NCI-H460 (cell line): ENCODE measurements at places on chromosomes 4 and X.

GRCh38 chr4:95263960-95264359, 284.8 kb downstream of the UNC5C start:
- DNase-seq, result no peak

GRCh38 chrX:114178126-114178525, 405.8 kb upstream of the HTR2C start:
- DNase-seq, result no peak

- no peak for DNase-seq
Observed at GRCh38 chrX:15645266-15645665, 19.3 kb downstream of the CLTRN start.

DNA sequence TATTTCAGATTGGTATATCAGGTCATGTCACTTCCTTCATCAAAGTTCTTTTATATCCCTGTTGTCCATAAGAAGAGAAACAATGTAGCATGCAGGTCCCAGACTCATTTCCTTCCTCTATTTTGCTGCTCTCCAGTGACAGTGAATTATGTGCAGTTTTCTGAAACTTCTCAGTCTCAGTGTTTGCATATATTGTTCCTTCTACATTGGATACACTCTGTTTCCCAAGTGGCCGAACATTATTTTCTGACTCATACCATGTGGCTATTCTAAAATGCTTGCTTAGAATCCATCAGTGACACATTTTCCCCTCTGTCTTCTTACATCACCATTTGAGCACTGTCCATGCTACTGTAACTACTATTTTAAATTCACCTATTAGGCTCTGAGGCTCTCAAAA, 305.7 kb downstream of the PDHA2 start:
- DNase-seq, result no peak
